ENCODE measurements at places on chromosomes 16 and 17.
A peak's percentile ranks its signal among the peaks of the same experiment; 100 is the strongest.

DNA sequence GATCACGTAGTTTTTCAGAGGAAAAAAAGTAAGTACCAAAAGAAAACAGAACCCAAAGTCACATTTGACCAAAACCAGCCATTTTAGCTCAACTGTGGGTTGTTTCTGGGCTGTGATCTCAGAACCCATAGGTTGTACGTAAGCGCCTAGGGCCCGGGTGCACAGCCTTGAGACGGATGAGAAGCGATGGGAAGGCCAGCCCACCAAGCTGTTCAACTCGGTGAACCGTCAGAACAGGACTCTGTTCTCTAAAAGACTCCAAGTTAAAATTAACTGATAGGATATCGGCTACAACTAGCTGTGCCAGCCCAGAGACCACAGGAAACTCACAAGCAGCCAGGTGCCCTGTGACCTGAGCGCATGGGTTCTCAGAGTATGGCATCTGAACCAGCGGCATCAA is 28.3 kb downstream of the USP22 start:
- DNase-seq = no peak

- no peak for DNase-seq
These were observed 111.7 kb downstream of the ABCA8 start for GRCh38 chr17:68843522-68843921.

GRCh38 chr17:42562388-42563142 is 617 bp downstream of the COASY start:
- no peak for DNase-seq

GRCh38 chr16:85173146-85173980 is 61.1 kb upstream of the CIBAR2 start:
- DNase-seq = no peak

DNA sequence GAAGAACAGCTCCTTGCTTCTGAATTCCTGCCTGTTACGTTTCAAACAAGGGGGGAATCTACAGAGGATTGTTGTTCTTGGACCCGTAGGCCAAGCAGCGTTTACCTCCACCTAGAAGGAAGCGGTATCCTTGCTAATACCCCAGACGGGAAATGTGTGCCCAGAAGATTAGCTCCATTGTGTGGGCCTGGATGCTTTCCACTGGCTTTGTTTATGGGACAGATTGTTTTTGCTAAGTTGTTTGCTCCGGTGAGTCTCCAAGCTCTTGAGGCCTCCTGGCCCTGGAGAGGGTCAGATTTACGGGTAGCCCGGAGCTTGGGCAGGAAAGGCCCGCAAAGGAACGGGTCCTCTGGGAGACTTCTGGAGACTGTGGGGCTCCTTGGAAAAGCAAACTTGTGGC is 28.4 kb upstream of the MRTFB start:
- DNase-seq = no peak

DNA sequence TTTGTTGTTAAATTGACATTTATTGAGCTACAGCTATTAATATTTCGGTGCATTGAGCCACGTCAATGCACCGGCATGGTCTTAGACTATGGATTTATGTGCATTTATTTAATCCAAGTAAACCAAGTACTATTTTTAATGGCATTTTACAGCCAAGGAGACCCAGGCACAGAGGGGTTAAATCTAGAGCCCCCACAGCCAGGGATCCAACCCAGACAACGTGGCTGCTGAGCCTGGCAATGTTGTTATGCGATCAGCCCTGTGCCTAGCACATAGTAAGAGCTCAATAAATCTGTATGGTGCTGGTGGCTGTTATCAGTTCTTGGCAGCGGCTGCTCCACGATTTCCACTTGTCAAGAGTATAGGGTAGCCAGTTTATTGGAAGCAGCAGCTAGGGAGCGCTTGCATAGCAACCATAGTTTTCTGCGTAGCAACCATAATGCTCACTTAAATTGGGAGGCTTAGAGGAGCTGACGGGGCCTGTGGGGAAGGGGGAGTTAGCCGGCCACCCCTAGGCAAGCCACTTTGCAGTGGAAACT is 541 bp upstream of the RBBP6 start:
- DNase-seq = no peak

GRCh38 chr16:2233872-2234812 is 2.1 kb upstream of the DNASE1L2 start:
- DNase-seq = no peak

GRCh38 chr16:30652718-30653117 is 2.0 kb downstream of the PRR14 start:
- no peak for DNase-seq

DNA sequence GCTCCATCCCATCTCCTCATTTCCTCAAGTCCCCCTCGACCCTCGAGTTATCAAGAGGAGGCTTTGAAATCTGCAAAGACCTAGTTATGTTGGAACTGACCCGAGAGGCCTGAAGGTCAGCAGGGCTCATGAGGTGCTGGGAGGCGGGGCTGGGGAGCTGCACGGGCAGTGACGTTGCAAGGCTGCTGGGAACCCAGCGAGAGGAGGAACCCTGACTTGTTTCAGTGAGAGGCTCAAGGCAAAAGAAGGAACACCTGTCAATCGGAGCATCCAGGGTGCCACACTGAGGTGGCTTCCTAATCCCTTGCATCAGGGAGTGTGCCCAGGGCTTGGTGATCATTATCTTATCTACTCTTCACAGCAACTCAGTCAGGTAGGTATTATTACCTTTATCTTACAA is 86.9 kb downstream of the CDH11 start:
- DNase-seq = no peak

GRCh38 chr17:59010026-59010425 is 96.7 kb downstream of the TRIM37 start:
- DNase-seq = no peak

GRCh38 chr17:79192503-79193351 is 118.1 kb downstream of the ENGASE start:
- peak; percentile 22 for DNase-seq

DNA sequence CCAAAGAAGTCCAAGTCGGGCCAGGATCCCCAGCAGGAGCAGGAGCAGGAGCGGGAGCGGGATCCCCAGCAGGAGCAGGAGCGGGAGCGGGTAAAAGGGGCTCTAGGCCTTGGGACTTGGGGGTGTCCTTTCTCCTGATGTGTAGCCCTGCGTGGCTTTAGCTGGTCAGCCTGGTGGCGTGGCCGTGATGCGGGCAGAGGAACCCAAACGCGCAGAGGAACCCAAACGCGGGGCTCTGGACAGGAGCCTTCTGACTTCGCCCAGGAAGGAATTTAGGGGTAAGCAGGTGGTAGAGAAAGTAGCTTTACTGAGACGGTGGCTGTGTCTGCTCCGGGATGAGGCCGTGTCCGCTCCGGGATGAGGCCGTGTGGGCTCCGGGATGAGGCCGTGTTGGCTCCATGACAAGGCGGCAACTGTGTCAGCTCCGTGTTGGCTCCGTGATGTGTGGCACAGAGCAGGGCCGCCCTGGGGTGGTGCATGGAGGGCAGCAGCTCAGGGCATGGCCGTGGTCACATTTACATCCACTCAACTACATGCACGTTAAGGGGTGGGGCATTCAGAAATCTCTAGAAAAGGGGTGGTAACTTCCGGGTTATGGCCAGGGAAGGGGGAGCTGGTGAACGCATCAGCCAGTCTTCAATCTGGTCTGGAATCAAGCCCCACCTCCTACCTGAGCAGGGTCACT is 19.5 kb downstream of the ASPSCR1 start:
- DNase-seq = no peak

DNA sequence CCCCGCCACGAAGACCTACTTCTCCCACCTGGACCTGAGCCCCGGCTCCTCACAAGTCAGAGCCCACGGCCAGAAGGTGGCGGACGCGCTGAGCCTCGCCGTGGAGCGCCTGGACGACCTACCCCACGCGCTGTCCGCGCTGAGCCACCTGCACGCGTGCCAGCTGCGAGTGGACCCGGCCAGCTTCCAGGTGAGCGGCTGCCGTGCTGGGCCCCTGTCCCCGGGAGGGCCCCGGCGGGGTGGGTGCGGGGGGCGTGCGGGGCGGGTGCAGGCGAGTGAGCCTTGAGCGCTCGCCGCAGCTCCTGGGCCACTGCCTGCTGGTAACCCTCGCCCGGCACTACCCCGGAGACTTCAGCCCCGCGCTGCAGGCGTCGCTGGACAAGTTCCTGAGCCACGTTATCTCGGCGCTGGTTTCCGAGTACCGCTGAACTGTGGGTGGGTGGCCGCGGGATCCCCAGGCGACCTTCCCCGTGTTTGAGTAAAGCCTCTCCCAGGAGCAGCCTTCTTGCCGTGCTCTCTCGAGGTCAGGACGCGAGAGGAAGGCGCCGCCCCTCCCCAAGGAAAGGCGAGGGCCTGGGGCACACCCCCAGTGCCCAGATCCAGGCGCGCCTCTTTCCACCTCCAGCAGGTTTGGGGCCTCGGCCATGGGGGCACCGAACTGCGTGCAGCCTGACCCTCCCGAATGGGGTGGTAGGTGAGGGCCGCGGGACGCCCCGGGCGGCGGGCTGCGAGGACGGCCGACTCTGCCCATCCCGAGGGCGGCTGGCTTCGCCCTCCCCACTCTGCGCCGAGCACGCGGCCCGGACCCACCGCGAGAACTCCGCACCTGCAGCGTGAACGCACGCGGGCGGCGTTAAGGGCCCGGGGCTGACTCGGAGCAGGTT is 664 bp downstream of the HBQ1 start:
- DNase-seq = peak; percentile 87

DNA sequence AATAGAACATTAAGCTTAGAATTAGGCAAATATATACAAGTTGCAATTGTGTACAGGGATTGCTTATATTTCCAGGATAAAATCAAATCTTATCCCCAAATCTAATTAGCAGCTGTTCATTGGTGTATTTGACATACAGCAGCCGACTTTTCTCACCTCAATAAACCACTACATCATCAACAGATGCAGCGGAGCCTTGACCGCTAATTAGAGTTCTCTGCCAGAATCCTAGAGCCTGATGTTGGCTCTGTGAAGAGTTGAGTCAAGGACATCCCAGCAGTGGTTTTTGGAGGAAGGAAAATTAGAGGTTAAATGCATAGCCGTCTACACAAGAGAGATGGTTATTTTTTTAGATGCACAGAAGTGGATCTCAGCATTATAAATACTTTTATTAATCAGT is 221.9 kb upstream of the CACNG5 start:
- DNase-seq = no peak

GRCh38 chr16:8589900-8590688 is at the start of gene TMEM114:
Gene TMEM114 (minus strand): TSS chr16:8590511. CDS start chr16:8589838, 673 bp downstream.
- DNase-seq = no peak

DNA sequence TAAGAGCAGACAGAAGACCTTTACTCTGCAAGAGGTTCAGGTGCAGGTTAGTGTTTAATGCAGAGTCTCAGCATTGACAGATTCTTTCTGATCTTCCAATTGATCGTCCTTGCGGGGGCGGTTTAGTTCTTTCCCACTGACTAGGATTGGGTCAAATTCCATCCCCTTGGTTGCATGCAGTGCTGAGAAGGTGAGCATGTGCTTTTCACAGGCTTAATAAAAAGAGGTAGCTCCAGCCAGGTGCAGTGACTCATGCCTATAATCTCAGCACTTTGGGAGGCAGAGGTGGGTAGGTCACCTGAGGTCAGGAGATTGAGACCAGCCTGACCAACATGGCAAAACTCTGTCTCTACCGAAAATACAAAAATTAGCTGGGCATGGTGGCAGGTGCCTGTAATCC is 7.5 kb upstream of the ITGAD start:
- no peak for DNase-seq

All from B cell (primary cell).